ENCODE measurements at places on chromosomes 1 and 21.
A peak's percentile ranks its signal among the peaks of the same experiment; 100 is the strongest.

GRCh38 chr1:31633117-31633516 is 11.6 kb downstream of the PEF1 start:
- DNase-seq: no peak

DNA sequence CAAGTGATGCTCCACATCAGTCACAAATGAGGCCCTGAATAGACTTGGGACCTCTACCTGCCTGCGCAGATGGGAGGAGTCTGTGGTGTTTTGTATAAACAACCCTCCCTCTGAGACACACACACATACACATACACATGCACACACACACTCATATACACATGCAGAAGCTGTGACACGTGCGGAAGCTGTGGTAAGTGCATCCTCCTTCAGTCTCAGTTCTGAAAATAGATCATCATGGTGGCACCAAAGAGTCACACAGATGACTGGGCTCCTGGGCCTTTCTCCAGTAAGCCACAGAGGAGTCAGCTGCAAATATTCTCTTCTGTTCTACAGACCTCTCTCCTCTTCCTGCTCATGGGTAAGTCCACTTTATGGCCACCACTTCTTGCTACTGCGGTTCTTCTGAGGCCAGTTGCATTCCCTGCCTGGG is at the start of gene LY9:
TSS of gene LY9 (plus strand) at position 224 of the 433 bp plus-strand sequence. CDS start at position 238, 14 bp downstream.
- peak; percentile 93 for DNase-seq

DNA sequence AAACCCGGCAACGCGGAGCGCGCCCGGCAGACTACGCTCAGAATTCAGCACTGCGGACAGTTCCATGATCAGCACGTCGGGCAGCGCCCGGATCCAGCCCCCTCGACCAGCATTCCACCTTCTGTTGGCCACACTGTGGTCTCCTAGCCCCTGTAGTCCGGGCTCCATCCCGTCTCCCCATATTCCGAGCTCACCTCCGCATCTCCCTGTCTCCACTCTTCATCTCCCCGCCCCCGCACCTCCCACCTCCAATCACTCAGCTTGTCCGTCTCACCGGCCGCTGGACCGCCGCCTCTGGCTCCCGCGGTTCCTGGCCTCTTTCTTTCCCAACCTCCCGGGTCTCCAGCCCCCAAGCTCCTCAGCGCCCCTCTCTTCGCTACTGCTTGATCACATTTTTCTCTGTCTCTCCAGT is 500 bp downstream of the EPHA10 start:
- peak; percentile 10 for DNase-seq

DNA sequence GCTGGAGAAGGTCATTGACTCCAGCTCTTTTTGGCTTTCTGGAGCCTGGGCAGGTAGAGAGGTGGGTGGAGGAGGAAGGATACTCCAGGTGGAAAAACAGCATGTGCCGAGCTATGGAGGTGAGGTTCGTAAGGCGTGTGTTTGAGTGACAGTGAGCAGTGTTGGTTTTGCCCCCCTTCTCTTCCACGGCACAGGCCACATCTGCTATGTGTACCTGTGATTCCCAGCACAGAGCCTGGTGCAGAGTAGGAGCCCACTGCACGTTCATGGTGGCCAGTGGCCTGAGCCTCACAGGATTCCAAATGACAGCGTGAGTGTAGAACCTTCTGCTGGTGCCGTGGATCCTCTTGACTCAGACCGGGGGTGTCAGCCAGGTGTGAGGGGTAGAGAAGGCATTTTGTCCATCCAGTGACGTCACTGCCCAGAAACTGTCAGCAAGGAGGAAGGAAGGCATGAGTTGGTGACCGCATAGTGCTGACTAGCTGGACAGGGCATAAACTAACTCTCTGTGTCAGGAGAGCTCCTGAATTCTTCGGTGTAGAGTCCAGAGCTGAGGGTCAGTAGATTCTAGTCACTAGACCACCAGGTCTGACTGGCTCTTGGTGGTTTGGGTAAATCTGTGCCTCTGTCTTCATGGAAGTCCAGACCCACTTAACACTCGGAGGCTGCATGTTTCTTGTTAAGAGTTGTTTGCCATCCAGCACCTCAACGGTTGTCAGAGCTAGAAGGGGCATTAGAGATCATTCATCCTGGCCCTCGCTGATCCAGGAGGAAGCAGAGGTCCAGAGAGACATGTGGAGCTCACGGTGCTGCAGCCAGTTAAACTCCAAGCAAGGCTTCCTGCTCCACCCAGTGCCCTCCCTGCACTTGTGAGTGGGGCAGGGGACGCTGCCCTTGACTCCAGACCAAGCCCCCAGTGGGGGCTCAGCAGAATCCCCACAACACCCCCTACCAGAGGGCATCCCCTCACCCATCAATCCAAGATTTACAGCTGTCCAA is 3.8 kb downstream of the QSOX1 start:
- DNase-seq: no peak

- DNase-seq: no peak
Measured at GRCh38 chr21:42358937-42359336, 7.4 kb downstream of the TFF1 start.

DNA sequence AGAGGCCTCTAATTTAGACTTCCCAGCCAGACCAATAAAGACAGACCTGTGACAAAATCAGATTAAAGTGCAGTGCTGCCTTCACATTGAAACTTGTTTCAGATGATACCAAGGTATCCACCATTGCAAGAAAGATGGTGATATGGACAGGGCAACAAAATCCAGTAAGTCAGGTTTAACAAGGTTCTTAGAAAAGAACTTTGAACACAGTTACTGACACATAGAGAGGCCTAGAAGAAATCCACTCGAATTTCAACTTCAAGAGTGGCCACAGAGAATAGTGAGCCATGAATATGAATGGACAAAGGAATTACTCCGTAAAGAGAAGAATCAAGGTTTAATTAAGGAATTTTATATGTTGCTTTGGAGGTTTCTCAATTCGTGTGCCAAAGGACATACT is 230.4 kb downstream of the KCNT2 start:
- no peak for DNase-seq

DNA sequence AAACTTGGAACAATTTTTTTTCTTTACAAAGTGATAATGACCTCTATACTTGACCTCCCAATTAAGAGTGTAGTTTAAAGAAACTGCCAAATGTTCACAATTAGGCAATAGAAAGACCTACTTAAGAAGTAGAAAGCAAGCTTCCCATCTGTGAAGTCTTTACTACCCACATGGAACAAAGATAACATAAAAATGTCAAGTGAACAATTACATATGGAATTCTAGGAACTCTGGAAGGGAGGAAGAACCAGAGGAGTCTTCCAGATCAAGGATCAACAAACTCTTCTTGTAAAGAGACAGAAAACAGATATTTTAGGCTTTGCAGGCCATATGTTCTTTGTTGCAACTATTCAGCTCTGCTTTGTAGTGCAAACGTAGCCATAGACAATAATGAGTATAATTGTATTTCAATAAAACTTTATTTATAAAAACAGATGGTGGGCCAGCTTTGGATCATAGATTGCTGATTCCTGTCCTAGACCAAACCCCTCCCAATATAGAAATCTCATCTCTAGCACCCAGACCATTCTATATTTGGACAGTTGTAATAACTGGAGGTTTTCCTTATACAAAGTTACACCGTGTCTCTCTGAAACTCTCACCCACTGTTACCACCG is 68.4 kb upstream of the MAGI3 start:
- no peak for DNase-seq

GRCh38 chr1:65104854-65105534 is 43.0 kb upstream of the AK4 start:
- no peak for DNase-seq

DNA sequence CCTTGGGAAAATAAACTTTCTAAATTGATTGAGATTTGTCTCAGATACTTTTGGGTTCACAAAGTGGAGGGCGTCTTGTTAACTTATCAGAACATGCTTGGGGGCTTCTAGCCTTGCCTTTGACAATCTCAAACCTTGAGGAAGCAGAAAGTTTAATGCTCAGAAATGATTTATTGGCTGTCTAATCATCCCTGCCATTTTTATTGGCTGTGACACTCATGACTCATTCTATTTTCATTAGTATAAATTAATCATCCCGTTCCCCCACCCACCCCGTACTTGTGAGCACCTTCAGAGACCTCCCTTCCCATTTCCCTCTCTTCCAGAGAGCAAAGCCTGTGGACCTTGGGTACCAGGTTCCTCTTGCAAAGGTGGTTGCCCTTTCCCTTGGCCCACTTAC is 87.1 kb downstream of the FGGY start:
- no peak for DNase-seq

DNA sequence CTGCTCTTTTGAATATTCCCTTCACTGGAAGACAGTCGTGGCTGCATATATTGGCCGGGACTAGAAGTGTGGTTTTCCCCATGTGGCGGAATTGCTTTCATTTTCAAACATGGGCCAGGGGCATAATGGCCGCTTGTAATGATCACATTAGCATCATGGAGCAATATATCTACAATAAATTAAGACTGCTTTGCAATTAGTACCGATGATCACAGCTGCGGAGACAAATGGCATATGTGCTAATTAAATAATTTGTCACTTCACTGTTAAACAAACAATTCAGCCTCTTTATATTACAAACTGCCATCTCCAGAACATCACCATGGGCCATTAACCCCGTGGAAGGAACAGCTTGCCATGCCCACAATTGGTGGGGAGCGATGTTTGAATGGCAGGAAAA is 68.2 kb upstream of the OLIG2 start:
- no peak for DNase-seq

- DNase-seq: no peak
Measured at GRCh38 chr1:55197099-55197498, 18.1 kb downstream of the USP24 start.

DNA sequence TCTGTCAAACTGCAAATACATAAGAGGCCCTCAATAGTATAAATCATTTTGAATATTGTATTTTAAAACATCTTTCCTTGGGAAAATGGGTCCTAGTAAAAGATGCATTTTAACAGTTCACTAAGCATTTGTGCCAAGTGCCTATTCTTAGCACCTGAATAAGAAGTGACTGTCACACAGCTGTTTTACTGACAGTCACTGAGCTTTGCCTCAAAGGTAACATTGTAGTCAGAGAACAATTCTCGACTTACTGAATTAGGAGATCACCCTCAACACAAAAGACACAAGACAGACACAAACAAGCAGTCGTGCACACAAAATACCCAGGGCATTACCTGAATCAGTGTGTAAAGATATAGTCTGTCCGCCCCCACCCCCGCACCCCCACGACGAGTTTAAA is 408 bp downstream of the ESRRG start:
- DNase-seq: no peak

DNA sequence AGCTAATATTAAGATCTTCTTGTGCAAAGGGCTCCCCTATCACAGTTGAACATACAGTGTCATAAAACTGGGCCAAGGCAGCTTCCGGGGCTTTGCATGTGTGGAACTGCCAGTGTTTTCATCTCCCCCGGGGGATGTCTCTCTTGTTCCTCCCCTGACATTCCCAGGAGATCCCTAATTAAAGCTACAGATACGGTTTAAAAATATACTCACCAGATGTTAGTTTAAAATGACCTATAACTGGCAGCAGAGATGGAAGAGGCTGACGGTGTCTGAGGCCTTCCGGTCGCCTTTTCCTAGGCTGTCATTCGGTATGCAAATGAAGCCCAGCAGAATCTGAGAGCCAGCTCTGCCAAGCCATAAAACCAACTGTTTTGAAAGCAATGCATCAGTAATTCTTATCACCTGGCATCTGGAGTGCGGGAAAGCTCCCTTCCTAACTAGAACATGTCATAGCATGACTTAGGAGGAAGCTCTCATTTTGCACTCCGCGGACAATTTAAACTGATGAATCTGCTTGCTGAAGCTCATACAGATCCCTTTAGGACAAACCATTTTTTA is 436.5 kb upstream of the VAMP3 start:
- no peak for DNase-seq

Measured in naive thymus-derived CD8-positive, alpha-beta T cell (primary cell).